Heart right ventricle (tissue), 16 donors: ENCODE measurements at places on chromosomes 7 and 10. TPM values are rescaled to one million over a fixed set of nuclear protein-coding genes. Genes with fewer than 3 reads are reported as not detected.

The NPY4R gene
- total RNA-seq: not detected

The APBB1IP gene
- total RNA-seq: 1.2 TPM

DNA sequence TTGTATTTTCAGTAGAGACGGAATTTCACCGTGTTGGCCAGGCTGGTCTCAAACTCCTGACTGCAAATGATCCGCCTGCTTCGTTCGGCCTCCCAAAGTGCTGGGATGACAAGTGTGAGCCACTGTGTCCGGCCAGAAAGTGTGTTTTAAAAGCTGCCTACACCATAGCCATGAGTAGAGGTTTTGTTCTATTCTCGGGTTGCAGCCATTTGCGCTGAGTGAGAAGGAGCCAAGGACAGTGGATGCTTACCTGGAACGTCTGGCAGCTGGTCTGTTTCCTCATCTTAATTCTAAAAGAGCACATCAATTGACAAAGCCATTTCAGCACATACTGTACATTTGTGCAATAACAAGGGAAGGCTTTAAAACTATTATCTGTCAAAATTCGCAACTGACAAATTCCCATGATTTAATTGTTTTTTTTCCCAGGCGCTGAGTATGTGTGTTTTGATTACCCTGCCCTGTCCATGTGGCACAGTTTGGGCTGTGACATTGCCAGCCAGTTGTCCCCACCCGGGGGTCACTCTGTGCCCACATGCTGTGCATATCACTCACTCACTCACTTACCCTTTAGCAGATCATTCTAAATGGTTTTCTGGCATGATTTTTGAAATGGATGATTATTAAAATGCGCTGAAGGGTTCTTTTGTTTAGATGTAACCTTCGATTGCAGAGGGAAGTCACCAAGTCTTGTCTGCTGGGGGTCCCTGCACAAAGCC, 251.6 kb downstream of the CCDC3 start:
- no peak for DNase-seq
- no peaks in the 10 kb centered on the region for H3K27me3 ChIP-seq
- no peaks in the 10 kb centered on the region for H3K36me3 ChIP-seq
- H3K4me3 ChIP-seq: no peak overlapping the region

GRCh38 chr10:99779335-99779734, 3.1 kb upstream of the ABCC2 start:
- H3K27me3 ChIP-seq: no peaks in the 10 kb centered on the region
- no peak for DNase-seq
- no peaks in the 10 kb centered on the region for H3K36me3 ChIP-seq
- H3K4me3 ChIP-seq: no peak overlapping the region
- H3K27ac ChIP-seq: peak overlapping the region; percentile 19
- no peaks in the 10 kb centered on the region for H3K4me1 ChIP-seq

- H3K36me3 ChIP-seq: no peaks in the 10 kb centered on the region
- H3K27me3 ChIP-seq: peaks cover 5% of the 10 kb centered on the region
- H3K4me1 ChIP-seq: no peaks in the 10 kb centered on the region
- no peak overlapping the region for H3K4me3 ChIP-seq
- no peak overlapping the region for H3K27ac ChIP-seq
- DNase-seq: no peak
These were observed 13.2 kb upstream of the ITPRID1 start for GRCh38 chr7:31500656-31501055.

DNA sequence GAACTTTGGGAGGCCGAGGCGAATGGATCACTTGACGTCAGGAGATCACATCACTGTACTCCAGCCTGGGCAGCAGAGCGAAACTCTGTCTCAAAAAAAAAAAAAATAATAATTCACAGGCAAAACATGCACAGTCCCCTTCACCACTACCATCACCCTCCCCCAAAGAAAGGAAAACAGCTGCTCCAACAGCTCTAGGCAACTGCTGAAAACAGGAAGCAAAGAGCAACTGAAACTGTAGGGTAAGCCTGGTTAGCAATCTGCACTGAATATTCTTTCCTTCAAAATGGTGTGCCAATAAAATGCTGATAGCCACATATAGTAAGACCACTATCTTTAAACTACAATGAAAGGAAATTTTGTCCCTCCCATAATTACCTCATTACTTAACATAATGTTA, 11.8 kb downstream of the NT5C2 start:
- DNase-seq: no peak
- H3K4me3 ChIP-seq: no peak overlapping the region
- peaks cover 63% of the 10 kb centered on the region for H3K4me1 ChIP-seq
- H3K36me3 ChIP-seq: no peaks in the 10 kb centered on the region
- H3K27ac ChIP-seq: peak overlapping the region; percentile 52
- no peaks in the 10 kb centered on the region for H3K27me3 ChIP-seq
